ENCODE measurements at places on chromosomes 2 and 18.

DNA sequence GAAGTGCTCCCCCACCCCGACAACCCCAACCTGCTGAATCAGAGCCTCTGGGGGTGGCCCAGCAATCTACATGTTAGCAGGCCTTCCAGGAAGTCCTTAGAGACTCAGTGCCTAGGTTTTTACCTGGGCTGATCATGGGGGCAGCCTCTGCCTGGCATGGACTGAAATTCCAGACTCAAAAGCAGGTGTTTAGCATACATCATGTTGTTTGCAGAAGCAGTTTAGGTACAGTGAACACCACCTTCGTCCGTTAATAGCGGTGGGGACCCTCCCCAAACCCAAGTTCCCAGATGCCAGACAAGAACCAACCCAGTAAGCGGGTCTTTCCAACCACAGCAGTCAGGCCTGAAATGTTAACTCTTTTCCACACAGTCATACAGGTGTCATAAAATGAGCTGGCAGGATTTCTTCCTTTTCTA, 26.4 kb upstream of the GALR1 start:
- ATAC-seq: no peak

- ATAC-seq: peak; percentile 69
These were observed 41.4 kb downstream of the IL1R2 start for GRCh38 chr2:102033031-102033749.

GRCh38 chr2:113686537-113686936, 59.5 kb downstream of the RABL2A start:
- no peak for ATAC-seq

DNA sequence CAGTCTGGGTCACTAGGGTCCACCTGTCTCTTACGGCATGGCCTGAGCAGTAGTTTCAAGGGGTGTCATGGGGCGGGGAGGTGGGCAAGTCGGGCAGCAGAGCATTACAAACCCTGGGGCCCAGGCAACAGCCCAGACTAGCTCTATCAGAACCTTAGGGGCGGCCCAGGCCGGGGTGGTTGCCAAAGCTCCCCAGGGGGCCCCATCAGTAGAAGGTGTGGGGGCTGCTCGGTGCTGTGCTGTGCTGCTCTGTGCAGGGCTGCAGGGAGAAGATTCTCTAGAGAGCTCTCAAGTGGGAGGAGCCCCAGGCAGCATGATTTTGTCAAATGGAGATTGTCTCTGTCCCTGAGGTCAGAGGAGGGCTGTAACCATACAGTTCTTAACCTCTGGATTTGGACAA, 36.4 kb upstream of the SLC14A1 start:
- ATAC-seq: peak; percentile 39

GRCh38 chr18:48839819-48840490, 110.8 kb downstream of the SMAD7 start:
- ATAC-seq: no peak

GRCh38 chr2:212539072-212539880, 674 bp upstream of the ERBB4 start:
- peak; percentile 59 for ATAC-seq

- peak; percentile 30 for ATAC-seq
These were observed 4.9 kb downstream of the CYP26B1 start for GRCh38 chr2:72142570-72143440.

- no peak for ATAC-seq
These were observed 408.9 kb downstream of the PLCL1 start for GRCh38 chr2:198213253-198213652.

Data from esophagus mucosa (tissue), 1 donor.